ENCODE measurements at places on chromosomes 4 and X.

GRCh38 chrX:56798339-56798711 is 69.3 kb downstream of the NBDY start:
- DNase-seq, result peak; percentile 14

DNA sequence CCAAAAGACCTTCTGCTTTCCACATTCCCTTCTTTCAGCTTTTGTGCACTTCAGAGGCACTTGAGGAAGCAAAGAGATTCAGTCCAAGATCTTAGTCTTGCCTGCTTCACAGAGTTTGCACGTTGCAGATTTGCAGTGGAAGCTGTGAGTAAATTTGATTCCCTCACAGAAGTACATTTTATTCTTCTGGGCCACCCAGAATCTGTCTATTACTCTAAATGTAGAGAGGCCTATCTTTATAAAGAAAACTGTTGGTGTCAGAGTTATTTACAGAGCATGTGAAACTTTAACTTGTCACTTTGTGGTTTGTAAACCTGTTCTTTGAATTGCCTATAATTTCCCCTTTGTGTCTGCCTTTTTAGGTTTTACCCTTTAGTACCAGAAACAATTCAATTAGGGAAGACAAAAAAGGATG is 15.5 kb downstream of the SPRY1 start:
- peak; percentile 45 for DNase-seq

DNA sequence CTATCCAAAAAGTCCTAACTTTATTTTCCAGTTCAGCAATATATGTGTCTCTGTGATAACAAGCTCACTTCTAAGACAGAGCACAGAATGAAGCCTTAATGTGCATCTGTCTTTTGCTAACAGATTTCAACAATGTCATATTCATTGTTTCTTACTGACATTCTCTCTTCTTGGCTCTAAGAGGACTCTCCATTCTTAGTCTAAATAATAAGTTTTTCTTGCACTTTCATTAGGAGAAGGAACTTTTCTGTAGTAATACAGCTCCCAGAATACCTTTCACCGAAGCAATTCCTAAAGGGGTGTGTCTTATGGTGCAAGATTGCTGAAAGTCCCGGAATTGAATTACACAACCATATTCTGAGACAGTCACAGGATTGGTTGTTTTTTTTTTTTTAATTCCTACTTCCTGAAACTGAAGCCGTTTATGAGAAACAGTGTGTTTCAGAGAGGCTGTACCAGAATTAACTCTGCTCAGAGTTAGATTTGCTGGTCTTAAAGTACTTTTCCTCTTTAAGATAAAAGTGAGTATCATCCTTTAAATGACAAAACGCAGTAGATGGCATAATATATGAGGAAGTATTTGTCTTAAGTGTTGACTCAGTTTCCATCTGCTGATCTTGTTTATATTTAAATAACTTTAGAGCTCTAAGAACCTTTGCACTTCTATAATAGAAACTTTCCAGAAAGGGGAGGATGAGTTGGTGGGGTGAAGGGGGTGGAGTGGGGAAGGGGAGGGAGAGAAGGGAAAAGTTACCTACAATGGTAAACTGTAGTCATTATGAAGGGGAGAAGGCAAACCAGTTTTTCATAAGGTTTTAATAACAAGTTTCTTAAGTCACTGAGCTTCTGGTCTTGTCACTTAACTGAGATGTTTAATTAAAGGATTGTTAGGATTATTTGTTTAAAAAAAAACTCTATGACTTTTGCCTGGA is at the start of gene ALPK1:
ALPK1 (plus strand) TSS at position 421 of the 932 bp plus-strand sequence.
- DNase-seq, result peak; percentile 92

DNA sequence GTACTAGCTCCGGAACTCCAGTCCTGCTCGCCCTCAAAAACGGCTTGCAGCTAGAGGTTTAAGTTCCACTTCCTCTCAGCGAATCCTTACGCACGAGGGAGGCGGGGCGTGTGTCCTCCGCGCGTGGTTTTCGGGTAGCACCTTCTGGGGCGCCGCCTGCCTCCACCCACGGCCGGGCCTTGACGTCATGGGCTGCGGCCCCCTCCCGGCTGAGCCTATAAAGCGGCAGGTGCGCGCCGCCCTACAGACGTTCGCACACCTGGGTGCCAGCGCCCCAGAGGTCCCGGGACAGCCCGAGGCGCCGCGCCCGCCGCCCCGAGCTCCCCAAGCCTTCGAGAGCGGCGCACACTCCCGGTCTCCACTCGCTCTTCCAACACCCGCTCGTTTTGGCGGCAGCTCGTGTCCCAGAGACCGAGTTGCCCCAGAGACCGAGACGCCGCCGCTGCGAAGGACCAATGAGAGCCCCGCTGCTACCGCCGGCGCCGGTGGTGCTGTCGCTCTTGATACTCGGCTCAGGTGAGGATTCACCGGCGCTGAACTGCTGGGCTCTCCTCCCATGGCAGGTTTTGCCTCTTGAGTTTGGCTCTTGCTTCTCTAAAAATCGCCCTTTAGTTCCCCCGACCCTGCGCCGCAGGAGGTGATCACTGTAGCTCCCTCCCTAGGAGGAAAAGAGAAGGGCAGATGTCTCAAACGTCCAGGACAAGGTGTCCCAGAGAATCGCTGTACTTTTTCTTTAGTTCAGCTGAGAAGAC is at the start of gene AREG:
AREG (plus strand) TSS at position 246 of the 752 bp plus-strand sequence; CDS start at position 456, 210 bp downstream.
- peak; percentile 90 for DNase-seq

GRCh38 chr4:109701566-109702410 is 1.5 kb downstream of the CASP6 start:
- DNase-seq, result peak; percentile 63

DNA sequence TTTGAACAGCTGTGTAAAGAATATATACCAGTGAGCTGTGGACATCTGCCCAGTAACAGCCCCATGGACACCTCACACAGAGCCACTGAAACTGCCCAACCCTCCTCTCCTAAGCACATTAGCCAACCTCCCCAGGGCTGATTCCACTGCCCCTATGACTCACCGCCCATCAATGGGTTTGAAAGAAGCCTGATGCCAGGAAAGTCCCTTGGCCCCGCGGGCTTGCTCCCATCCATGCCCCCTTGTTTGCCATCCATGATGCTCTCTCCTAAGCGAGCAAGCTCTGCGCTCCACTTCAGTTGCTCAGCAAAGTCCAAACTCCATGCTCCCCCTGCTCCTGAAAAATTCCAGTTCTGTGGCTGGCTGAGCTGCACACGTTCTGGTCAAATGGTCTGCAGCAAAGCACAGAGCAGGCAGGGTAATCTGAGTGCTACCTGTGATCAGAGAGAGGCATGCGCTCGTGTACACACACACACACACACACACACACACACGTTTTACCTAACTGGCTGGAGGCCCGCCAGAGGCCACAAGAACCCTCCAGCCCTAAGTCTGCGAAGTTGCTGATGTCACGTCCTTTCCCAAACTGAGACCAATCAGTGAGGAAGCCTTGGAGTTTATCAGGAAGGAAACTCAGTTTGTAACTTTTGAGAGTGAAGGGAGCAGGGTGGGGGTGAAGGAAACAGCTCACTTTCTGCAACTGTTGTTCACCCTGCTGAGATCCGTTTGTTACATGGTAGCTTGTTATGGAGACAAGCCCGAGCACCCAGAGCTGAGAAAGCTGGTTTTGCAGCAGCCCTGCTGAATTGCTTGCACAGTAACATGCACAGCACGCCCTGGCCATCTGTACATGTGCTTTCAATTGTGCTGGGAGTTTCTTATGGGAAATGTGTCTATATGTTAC is at the start of gene ASB9:
ASB9 (minus strand) TSS at position 466 of the 904 bp plus-strand sequence; CDS start at position 257, 209 bp downstream.
- peak; percentile 79 for DNase-seq

DNA sequence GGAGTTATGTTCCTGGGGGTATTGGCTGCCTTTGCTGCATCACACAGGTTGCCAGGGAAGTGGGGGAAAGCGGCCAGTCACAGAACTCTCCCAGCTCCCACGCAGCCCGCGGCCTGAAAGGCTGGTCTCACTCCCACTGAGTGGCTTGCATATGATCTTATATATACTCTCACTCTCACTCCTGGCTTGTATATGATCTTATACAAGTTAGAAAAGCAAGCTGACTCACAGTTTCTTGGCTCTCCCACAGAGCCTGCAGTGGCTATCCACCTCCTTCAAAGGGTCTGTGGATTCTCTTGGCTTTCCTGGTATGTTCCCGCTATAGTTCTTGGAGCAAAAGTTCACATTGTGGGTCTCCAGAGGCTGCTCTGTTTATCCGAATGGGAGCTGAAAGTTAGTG is 833.5 kb upstream of the GALNTL6 start:
- DNase-seq, result no peak

GRCh38 chr4:82643994-82644733 is 82.4 kb upstream of the TMEM150C start:
- DNase-seq, result no peak

DNA sequence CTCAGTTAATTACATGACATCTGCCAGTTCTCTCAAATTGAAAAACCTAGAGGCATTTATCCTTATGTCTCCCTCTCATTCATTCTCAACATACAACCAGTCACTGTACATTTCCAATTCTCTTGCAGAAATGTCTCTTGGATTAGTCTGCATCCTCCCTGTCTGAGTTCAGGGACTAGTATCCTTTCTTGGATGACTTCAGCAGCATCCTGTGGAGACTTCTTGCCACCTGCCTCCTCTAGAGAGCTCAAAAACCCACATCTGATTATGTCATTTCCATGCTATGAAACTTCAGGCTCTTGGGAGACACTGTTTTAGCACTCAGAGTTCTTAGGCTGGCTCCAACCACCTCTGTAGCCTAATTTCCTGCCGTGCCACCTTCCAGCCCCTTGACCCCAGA is 515.1 kb upstream of the DIPK2B start:
- DNase-seq, result no peak

- no peak for DNase-seq
Observed at GRCh38 chr4:7531640-7531994, 96.9 kb upstream of the PSAPL1 start.

GRCh38 chr4:159191989-159192388 is 89.1 kb downstream of the RAPGEF2 start:
- no peak for DNase-seq

- no peak for DNase-seq
Observed at GRCh38 chr4:189084671-189085070, 856.0 kb upstream of the FRG1 start.

- DNase-seq, result no peak
Observed at GRCh38 chr4:12445711-12446235, 1017.1 kb upstream of the HS3ST1 start.

- no peak for DNase-seq
Observed at GRCh38 chr4:127309369-127310102, 323.2 kb upstream of the INTU start.

GRCh38 chrX:103464072-103464773 is 55.1 kb downstream of the RAB40A start:
- DNase-seq, result no peak

DNA sequence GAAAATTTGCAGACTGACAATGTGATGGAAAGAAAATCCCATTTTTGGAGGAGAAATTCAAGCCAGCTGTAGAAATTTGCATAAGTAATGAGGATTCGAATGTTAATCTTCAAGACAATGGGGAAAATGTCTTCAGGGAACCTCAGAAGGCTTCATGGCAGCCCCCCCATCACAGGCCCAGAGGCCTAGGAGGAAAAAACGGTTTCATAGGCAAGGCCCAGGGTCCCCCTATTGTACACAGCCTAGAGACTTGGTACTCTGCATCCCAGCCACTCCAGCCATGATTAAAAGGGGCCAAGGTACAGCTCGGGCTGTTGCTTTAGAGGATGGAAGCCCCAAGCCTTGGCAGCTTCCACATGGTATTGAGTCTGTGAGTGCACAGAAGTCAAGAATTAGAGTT is 303.6 kb upstream of the PCDH7 start:
- DNase-seq, result no peak

DNA sequence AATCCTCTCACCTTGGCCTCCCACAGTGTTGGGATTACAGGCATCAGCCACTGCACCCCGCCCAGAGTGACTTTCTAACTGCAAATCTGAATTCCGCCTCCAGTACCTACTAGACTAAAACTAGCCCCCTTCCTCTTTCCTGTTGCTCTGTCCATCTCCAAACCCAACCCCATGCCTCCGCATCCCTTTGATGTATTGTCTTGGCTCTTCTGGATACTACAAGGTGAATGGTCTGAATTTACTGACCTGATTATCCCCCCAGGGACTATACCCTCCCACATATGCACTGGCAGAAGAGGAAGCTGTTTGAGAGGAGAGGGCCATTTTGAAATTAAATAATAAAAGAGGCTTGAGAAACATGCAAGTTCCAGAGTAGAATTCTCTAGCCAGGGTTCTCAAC is 17.7 kb upstream of the TFDP3 start:
- no peak for DNase-seq

GRCh38 chr4:173446416-173446815 is 47.5 kb upstream of the SCRG1 start:
- no peak for DNase-seq

- DNase-seq, result no peak
Observed at GRCh38 chrX:56569378-56570057, 6.1 kb downstream of the UBQLN2 start.

- DNase-seq, result peak; percentile 41
Observed at GRCh38 chr4:189279188-189279587, 661.5 kb upstream of the FRG1 start.

DNA sequence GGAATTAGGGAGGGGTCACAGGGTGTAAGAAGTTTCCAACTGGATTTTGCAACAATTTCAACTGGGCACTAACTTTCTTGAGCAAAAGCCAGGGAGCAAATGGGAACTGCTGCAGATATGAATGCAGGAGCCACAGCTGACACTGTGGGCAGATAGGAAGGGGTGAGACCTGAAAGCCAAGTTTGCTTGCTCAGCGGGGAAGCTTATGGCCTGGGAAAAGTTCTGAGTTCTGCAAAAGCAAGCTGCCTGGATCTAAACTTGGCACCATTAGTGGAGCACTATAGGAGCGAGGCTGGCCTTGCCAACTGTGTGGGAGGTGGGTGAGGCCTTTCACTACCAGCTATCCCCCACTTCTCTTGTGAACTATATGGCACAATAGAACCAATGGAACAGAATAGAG is 11.1 kb downstream of the CYSLTR1 start:
- DNase-seq, result no peak

DNA sequence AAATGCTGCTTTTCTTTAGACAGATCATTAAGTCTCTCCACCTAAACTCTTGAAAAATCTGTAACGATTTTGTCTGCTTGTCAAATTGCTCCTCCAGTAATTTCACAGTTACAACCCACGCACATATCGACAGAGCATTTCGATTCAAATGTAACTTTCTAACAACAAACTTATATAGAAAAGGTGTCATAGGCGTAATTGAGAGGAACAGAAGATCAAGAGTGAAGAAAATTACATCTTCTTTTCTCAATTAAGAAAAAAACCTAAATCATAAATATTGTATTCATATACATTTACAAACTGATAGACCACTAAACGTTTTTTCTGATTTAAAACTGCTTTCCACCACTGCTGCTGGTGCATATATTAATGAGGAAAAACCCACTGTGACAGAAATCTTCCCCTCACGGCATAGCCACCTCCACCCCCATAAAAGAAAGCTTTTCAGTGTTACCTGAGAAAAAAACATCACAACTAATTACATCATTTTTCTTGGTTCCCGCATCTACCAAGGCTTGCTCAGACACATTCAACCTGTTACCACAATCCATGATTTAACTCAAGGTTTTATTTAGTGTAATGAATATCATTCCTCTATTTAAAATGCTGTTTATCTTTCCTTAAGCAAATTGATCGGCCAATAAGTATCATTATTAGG is 1.9 kb downstream of the GPM6A start:
- DNase-seq, result no peak

DNA sequence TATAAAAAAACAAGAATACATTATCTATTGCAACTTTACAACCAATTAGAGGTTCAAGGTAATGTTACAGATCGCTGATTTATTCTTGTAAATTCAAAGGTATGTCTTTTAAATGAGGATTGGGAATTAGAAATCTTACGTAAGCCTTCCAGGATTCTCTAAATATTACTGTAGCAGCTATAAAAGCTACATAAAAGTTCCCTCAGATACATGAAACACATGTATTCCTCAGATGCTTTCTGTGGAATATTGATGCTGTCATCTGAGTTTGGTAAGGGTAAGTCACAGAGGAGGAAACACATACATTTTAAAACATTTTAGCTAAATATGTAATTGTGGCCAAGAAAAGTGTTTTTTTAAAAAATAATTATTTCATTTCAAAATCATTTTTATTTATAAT is 3.4 kb downstream of the AFP start:
- no peak for DNase-seq
